8988T (cell line): ENCODE measurements at places on chromosomes 7 and 10.
A peak's percentile ranks its signal among the peaks of the same experiment; 100 is the strongest.

- no peak for DNase-seq
Observed at GRCh38 chr7:105622106-105622731, 40.9 kb upstream of the EFCAB10 start.

GRCh38 chr10:29630205-29631048, 4.3 kb downstream of the SVIL start:
- DNase-seq = no peak

GRCh38 chr10:29322918-29323317, 34.0 kb downstream of the LYZL1 start:
- no peak for DNase-seq

DNA sequence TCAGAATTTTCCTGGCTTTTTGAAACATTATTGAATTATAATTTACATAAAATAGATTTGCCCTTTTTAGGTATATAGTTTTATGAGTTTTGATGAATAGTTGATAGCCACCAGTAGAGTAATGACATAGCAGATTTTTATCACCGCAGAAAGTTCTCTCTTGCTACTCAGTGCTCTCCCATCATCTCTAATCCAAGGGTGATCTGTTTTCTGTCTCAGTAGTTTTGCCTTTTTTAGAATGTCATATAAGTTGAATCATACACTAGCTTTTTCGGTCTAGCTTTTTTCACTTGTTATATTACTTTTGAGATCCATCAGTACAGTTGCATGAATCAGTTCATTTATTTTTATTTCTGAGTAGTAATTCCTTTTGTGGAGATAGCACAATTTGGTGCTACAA, 17.9 kb downstream of the RSBN1L start:
- DNase-seq = no peak

- peak; percentile 91 for DNase-seq
Observed at GRCh38 chr10:102395400-102396316, at the start of gene NFKB2. Gene NFKB2, plus strand, starts transcription at chr10:102395705. Its CDS starts 255 bp downstream, at chr10:102395960.

DNA sequence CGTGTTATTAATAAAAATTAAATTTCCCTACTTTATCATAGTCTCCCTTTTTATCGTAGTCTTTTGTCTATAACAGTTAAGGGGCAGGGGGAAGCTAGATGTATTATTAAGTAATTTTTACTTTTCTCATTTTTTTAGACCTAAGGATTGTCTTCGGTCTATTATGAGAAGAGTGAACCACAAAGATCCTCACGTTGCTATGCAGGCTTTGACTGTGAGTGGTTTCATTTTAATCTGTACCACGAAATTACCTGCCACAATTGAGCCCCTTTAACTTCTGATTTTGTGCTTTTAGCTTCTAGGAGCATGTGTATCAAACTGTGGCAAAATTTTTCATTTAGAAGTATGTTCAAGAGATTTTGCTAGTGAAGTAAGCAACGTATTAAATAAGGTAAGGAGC, 40.6 kb downstream of the STAM start:
- no peak for DNase-seq

DNA sequence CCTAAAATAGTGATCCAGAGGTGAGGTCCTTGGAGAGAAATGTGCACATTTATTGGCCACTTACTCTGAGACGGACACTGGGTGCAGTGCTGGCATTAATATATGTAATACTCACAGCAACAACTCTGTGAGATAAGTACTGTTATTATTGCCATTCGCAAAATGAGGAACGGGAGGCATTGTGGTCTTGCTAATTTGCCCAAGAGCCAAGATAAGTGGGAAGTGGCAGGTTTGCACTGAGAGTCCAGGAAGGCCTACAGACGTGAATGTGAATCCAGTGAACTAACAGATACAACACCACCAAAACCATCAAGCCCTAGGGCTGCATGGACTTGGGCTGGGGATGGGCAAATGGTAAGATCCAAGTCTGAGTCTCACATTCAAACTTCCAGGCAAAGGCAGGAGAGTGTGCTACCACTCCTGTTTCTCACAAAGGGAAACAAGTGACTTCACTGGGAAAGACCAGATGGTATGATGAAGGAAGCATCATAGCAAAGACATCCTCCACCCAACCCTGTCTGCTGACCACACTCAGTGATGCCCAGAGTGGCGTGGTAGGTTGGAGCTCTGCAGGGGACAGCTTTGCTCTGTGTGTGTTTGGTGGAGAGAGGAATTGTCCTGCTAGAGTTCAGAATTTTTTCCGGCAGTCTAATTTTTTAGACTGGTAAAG, 19.2 kb downstream of the TMEM273 start:
- no peak for DNase-seq

DNA sequence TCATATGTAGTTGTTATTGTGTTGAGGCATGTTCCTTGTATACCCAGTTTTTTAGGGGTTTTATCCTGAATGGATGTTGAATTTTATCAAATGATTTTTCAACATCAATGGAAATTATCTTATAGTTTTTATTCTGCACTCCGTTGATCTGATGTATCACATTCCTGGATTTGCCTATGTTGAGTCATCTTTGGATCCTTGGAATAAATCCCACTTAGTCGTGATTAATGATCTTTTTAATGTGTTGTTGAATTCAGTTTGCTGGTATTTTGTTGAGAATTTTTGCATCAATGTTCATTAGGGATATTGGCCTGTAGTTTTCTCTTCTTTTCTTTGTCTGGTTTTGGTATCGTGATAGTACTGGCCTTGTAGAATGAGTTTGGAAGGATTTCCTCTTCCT, 648.6 kb upstream of the GRM3 start:
- no peak for DNase-seq

DNA sequence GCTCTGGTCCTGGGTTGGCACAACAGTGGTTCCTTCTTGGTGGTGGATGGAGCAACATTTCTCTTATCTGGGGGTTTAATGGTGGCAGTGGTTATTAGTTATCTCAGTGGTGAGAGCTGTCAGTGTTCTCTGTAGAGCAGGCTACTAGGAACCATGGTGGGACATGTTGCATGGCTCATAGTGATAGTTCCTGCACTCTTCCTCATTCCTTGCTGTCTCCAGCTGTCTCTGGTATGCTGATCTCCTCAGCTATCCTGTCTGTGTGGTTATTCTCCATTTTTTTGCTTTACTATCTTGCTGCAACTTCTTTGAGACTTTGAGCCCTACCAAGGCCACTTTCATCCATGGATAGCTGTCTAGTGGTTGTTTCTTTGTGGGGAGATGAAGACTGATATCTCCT, 44.0 kb downstream of the CCDC7 start:
- DNase-seq = no peak

GRCh38 chr7:8724080-8724718, 290.8 kb downstream of the NXPH1 start:
- peak; percentile 28 for DNase-seq

- DNase-seq = no peak
Observed at GRCh38 chr7:33395340-33395739, 266.0 kb downstream of the BBS9 start.

GRCh38 chr7:91491868-91492267, 227.6 kb downstream of the FZD1 start:
- DNase-seq = no peak

DNA sequence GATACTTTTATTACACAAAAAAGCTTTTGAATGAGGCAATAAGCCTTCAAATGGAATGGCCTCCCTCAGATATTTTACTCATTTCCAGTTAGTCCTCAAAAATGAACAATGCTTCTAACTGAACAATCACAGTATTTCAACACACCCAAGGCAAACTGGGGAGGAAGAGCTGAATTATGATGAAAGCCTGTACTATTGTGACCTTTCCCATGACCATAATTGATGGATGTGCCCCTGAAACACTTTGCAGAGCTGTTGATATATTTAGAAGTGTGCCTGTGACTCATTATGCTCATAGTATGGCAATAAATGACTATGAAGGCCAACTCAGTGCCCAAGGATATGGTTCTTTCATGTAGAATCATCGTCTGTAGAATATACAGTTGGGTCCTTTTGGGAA, 248.1 kb downstream of the AHR start:
- DNase-seq = no peak

- DNase-seq = no peak
Observed at GRCh38 chr7:2244404-2244995, 2.5 kb downstream of the NUDT1 start.

DNA sequence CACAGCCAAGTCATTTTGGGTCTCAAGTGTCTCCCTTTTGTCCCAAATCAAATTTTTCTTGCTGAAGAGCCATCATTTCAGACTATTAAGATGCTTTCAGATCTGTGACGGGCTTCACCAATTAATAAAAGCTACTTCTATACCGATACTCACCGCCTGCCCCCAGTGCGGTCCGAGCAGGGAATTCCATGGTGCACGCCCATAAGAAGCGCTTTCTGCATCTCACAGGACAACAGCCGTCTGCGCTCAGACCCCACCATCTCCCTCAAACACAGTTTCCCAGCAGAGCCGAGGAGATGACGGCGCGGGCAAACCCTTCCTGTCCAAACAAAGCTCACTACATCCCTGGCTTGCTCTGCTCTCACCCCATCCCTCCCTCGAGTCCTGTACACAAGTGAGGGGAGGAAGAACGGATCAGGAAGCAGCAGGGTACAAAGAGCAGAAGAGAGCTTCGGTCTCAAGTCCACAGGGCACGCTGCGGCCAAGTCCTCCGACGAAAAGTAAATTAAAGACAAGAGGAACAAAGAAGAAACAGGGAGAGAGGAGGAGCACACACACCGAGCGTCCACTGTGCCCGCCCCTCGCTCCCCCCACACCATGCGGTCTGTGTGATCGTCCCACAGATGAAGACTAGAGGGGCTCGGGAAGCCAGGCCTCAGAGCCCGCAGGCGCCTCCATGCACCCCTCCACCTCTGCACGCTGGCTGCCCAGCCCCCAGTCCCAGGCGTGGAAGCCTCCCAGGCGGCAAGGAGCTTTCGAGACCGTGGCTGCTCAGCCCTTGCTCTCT, 121.9 kb downstream of the MAD1L1 start:
- DNase-seq = no peak
